ENCODE measurements at places on chromosomes 13 and 19. TPM values are rescaled to one million over a fixed set of nuclear protein-coding genes. Genes with fewer than 3 reads are reported as not detected.
A peak's percentile ranks its signal among the peaks of the same experiment; 100 is the strongest.

- no peak overlapping the region for H3K4me3 ChIP-seq
- no peaks in the 10 kb centered on the region for H3K4me1 ChIP-seq
- H3K36me3 ChIP-seq = no peaks in the 10 kb centered on the region
Observed at GRCh38 chr13:105908586-105908985, 626.9 kb downstream of the EFNB2 start.

DNA sequence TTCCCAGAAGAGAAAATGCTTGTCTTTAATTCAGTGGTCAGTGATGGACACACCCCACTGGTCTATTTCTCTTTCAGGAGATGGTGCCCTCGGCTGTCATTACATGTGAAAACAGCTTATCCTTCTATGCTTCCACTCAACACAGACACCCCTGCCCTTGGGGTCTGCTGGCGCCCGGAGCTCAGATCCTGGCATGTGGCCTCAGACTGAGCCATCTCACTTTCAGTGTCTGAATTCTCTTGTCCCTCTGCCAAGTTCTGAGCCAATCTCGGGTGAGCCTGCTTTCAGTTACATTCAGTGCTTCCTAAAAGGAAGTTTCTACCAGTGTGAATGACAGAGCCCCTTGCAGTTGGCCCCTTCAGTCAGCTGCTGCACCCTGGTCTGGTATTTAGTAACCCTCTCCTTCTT, 293.6 kb downstream of the DNAJC15 start:
- peak overlapping the region; percentile 77 for H3K27ac ChIP-seq
- H3K27me3 ChIP-seq = no peaks in the 10 kb centered on the region
- peaks cover 57% of the 10 kb centered on the region for H3K4me1 ChIP-seq
- peak; percentile 34 for DNase-seq
- H3K36me3 ChIP-seq = no peaks in the 10 kb centered on the region

DNA sequence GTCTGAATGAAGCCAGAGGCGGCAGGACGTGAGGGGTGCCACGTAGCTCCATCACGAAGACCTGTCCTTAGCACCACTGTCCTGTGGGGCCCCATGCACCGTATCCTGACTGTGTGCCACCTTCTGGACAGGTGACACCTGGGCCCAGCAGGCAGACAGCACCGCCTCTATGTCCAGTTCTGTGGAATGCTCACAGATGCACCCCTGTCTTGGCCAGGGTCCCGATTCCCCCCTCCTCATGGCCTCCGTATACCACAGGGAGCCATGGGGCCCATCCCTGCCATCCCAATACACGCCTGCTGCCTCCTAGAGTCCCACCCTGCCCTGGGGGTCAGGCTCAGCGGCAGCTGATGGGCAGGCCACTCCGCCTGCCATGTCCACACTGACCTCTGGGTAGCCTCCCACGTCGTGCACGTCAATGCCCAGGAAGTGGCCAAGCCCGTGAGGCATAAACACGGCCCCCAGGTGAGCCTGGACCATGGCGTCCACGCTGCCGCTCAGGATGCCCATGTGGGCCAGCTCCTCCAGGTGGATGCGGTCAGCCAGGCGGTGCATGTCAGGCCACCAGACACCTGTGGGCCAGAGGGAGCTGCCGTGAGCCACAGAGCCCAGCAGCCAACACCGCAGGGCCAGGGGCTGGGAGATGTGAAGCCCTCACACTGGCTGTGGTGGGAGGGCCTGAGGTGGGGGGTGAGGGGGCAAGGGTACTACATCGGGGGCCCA, 17.6 kb downstream of the CEBPG start:
- H3K27ac ChIP-seq = no peak overlapping the region
- H3K4me3 ChIP-seq = no peak overlapping the region
- H3K4me1 ChIP-seq = no peaks in the 10 kb centered on the region
- no peaks in the 10 kb centered on the region for H3K27me3 ChIP-seq
- H3K36me3 ChIP-seq = no peaks in the 10 kb centered on the region

GRCh38 chr19:19900139-19900728, 512 bp upstream of the ZNF93 start:
- peak overlapping the region; percentile 77 for H3K4me3 ChIP-seq
- H3K27me3 ChIP-seq = no peaks in the 10 kb centered on the region
- DNase-seq = peak; percentile 33
- peaks cover 36% of the 10 kb centered on the region for H3K4me1 ChIP-seq
- peak overlapping the region; percentile 84 for H3K27ac ChIP-seq

SARS2 gene
- total RNA-seq = 75.7 TPM

- peaks cover 8% of the 10 kb centered on the region for H3K36me3 ChIP-seq
- H3K27ac ChIP-seq = 0 out of 2 replicates have a peak overlapping the region, but pooled peaks have one; percentile 59
- H3K27me3 ChIP-seq = no peaks in the 10 kb centered on the region
- no peaks in the 10 kb centered on the region for H3K4me1 ChIP-seq
- no peak overlapping the region for H3K4me3 ChIP-seq
Observed at GRCh38 chr19:45069056-45069455, 7.2 kb downstream of the ZNF296 start.

- H3K4me3 ChIP-seq = no peak overlapping the region
- H3K27me3 ChIP-seq = no peaks in the 10 kb centered on the region
- H3K27ac ChIP-seq = no peak overlapping the region
Observed at GRCh38 chr19:11182994-11183393, 14.4 kb downstream of the KANK2 start.

DNA sequence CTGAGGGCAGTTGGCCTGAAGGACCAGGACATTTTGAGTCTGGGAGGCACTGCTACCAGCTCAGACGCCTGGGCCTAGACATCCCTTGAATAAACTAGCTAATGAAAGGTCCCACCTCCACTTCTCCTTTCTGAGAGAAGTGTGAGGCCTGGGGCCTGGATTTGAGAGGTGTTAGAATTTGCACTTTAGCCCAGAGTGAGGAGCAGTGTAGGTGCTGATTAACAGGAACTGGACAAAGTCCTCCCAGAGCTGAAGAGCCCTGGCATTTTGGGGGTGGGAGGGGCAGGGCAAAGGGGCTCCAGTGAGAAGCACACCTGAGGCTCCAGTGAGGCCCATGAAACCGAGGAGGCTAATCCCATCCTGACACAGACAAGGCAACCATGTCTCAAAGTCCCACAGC, 15.2 kb upstream of the SLC1A5 start:
- no peak for DNase-seq
- no peaks in the 10 kb centered on the region for H3K36me3 ChIP-seq
- H3K4me3 ChIP-seq = no peak overlapping the region
- no peaks in the 10 kb centered on the region for H3K4me1 ChIP-seq

DNA sequence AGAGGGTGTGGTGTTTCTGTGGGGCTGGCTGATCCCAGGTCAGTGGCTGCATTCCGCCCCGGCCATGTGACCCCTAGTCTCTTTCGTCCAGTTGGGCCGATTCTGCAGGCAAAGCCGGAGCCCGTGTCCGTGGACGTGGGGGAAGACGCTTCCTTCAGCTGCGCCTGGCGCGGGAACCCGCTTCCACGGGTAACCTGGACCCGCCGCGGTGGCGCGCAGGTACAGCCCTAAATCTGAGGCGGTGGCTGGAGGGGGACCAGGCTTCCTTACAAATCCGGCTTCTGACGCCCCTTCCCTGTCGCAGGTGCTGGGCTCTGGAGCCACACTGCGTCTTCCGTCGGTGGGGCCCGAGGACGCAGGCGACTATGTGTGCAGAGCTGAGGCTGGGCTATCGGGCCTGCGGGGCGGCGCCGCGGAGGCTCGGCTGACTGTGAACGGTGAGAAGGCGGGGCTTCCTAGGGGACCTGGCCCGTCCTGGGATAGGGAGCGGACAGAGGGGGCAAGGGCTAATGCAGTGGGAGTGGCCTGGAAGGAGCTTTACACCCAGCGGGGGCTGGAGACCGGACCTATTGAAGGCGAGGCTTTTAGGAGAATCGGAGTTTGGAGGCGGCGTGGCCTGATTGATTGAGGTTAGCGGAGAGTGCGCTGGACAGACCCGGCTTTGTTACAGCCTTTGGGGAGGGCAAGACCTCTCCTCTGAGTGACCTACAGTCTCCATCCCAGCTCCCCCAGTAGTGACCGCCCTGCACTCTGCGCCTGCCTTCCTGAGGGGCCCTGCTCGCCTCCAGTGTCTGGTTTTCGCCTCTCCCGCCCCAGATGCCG, 4.3 kb downstream of the KIRREL2 start:
- H3K27ac ChIP-seq = no peak overlapping the region
- H3K4me3 ChIP-seq = peak overlapping the region; percentile 72
- DNase-seq = peak; percentile 98
- no peaks in the 10 kb centered on the region for H3K36me3 ChIP-seq
- peaks cover 58% of the 10 kb centered on the region for H3K27me3 ChIP-seq

ZNF880 gene
- 49.1 TPM for total RNA-seq

FUT3 gene
- not detected for total RNA-seq

ZGLP1 gene
- total RNA-seq = 4.7 TPM

DNA sequence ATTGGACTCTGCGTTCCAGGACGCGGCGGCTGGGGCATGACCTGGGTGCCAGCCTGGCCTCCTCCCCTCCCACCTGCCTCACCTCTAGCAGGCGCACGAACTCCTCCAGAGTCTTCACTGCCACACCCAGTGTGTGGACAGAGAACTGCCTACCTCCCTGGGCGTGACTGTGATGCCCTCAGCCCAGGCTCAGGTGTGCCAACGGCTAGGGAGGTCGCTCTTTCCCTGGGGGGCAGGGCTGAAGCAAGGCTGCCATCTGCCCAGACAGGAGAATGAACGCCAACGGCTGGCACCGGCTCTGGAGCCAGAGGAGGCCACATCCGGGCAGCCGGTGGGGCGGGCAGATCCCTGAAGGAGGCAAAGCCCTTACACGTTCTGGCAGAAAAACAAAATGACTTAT, 11.3 kb downstream of the NANOS3 start:
- no peak overlapping the region for H3K4me3 ChIP-seq
- no peak overlapping the region for H3K27ac ChIP-seq
- no peak for DNase-seq
- no peaks in the 10 kb centered on the region for H3K36me3 ChIP-seq
- H3K27me3 ChIP-seq = no peaks in the 10 kb centered on the region
- H3K4me1 ChIP-seq = no peaks in the 10 kb centered on the region

FXYD7 gene
- total RNA-seq = 15.9 TPM

GPR18 gene
- not detected for total RNA-seq

DNA sequence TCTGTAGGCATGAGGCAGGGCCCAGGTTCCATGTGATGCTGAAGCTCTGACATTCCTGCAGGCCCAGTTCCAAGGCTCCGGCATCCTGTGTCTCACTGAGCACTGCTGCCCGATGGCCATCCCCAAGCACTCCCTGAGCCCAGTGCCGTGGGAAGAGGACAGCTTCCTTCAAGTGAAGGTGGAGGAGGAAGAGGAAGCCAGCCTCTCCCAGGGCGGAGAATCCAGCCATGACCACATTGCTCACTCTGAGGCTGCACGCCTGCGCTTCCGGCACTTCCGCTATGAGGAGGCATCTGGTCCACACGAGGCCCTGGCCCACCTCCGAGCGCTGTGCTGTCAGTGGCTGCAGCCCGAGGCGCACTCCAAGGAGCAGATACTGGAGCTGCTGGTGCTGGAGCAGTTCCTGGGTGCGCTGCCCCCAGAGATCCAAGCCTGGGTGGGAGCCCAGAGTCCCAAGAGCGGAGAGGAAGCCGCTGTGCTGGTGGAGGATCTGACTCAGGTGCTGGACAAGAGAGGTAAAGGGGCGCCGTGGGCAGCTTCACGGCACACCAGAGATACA, 8.0 kb downstream of the ZSCAN22 start:
- no peaks in the 10 kb centered on the region for H3K36me3 ChIP-seq
- no peak overlapping the region for H3K27ac ChIP-seq
- no peak overlapping the region for H3K4me3 ChIP-seq
- DNase-seq = no peak
- H3K27me3 ChIP-seq = no peaks in the 10 kb centered on the region

- peak; percentile 58 for DNase-seq
- no peak overlapping the region for H3K27ac ChIP-seq
- peak overlapping the region; percentile 67 for H3K4me3 ChIP-seq
- H3K27me3 ChIP-seq = peaks cover 82% of the 10 kb centered on the region
- peaks cover 48% of the 10 kb centered on the region for H3K4me1 ChIP-seq
- no peaks in the 10 kb centered on the region for H3K36me3 ChIP-seq
Observed at GRCh38 chr13:94704377-94705080, 7.8 kb downstream of the SOX21 start.

Measured in GM23338 (cell line).